ENCODE measurements at places on chromosomes 2 and 18. TPM values are rescaled to one million over a fixed set of nuclear protein-coding genes. Genes with fewer than 3 reads are reported as not detected.

Gene ST8SIA3
- total RNA-seq = not detected

Gene MSTN
- total RNA-seq = not detected

Gene KCNG2
- not detected for total RNA-seq

Gene MGAT4A
- total RNA-seq = 2.6 TPM

Gene PLCD4
- total RNA-seq = 0.80 TPM

Gene EDAR
- 0.05 TPM for total RNA-seq

Gene ASPRV1
- 0.38 TPM for total RNA-seq

Gene GKN2
- total RNA-seq = 2.4 TPM

Gene EFR3B
- total RNA-seq = 7.9 TPM

Gene DTNA
- total RNA-seq = 0.35 TPM

Gene CABYR
- total RNA-seq = 19.7 TPM

Gene ACTR3
- 234 TPM for total RNA-seq

Gene HRH4
- total RNA-seq = not detected

Gene HOXD1
- total RNA-seq = 0.26 TPM

Gene SPC25
- 19.4 TPM for total RNA-seq

Gene TEKT4
- total RNA-seq = not detected

Gene PRSS56
- total RNA-seq = 0.10 TPM

Gene NT5C1B
- not detected for total RNA-seq

Gene USP14
- total RNA-seq = 61.3 TPM

Gene CHRNG
- total RNA-seq = not detected

Gene PRADC1
- total RNA-seq = 26.5 TPM

Gene LOXHD1
- not detected for total RNA-seq

Gene ALLC
- not detected for total RNA-seq

Gene NEU4
- 0.17 TPM for total RNA-seq

Gene IL1RL2
- not detected for total RNA-seq

Gene C2orf15
- 0.51 TPM for total RNA-seq

Gene MYO1B
- 44.8 TPM for total RNA-seq

Gene NETO1
- not detected for total RNA-seq

Gene AAK1
- total RNA-seq = 13.6 TPM

Gene IRS1
- total RNA-seq = 15.2 TPM

Gene GALNT14
- total RNA-seq = 43.5 TPM

Gene RIT2
- total RNA-seq = not detected

Gene FKBP1B
- 11.8 TPM for total RNA-seq

Gene C2orf72
- 7.5 TPM for total RNA-seq

Gene CYP27A1
- 0.13 TPM for total RNA-seq

Gene FBXO36
- 0.93 TPM for total RNA-seq

Gene ALPP
- total RNA-seq = 18.1 TPM

Gene GNLY
- total RNA-seq = not detected

Gene SERPINB12
- not detected for total RNA-seq

Gene FAM124B
- total RNA-seq = not detected

Gene EPB41L3
- 0.02 TPM for total RNA-seq

Gene IL1F10
- total RNA-seq = 0.09 TPM

Gene IL18RAP
- 0.25 TPM for total RNA-seq

Gene EPAS1
- total RNA-seq = 101 TPM

Gene ANKRD30BL
- total RNA-seq = not detected

Gene UGT1A8
- 0.10 TPM for total RNA-seq

Gene DQX1
- 0.14 TPM for total RNA-seq

Gene NT5DC4
- 0.94 TPM for total RNA-seq

Gene RFX8
- not detected for total RNA-seq

Gene RAX
- not detected for total RNA-seq

Gene RAB27B
- total RNA-seq = 13.1 TPM

Gene SKA1
- total RNA-seq = 11.3 TPM

Gene DRC1
- 0.11 TPM for total RNA-seq
